ENCODE measurements at places on chromosomes 1 and 21. TPM values are rescaled to one million over a fixed set of nuclear protein-coding genes. Genes with fewer than 3 reads are reported as not detected.

Gene SLAMF8
- 3.2 TPM for total RNA-seq

- no peak for DNase-seq
Observed at GRCh38 chr1:22738522-22738921, 27.9 kb downstream of the EPHB2 start.

GRCh38 chr1:246435421-246436041, 71.5 kb downstream of the SMYD3 start:
- DNase-seq, result no peak

Gene RSPO1
- total RNA-seq, result not detected

DNA sequence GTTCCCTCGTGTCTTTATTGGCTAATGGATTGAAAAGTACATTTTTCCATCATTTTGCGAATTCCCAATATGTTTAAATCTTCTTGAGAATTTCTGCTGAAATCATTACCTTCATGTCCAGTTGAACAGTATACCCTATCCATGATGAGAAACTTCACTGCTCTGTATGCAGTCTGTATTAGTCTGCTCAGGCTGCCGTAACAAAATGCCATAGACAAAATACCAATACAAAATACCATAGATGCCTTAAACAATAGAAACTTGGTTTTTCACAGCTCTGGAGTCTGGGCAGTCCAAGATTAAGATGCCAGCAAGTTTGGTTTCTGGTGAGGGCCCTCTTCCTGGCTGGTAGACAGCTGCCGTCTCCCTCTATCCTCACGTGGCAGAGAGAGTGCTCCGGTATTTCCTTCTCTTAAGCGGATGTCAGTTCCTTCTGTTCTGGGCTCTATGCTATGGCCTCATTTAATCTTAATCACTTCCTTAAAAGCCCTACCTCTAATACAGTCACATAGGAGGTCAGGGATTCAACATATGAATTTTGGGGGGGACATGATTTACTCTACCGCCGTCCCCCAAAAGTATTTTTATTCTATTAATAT, 27.0 kb downstream of the CXADR start:
- no peak for DNase-seq

Gene FCRL1
- not detected for total RNA-seq

DNA sequence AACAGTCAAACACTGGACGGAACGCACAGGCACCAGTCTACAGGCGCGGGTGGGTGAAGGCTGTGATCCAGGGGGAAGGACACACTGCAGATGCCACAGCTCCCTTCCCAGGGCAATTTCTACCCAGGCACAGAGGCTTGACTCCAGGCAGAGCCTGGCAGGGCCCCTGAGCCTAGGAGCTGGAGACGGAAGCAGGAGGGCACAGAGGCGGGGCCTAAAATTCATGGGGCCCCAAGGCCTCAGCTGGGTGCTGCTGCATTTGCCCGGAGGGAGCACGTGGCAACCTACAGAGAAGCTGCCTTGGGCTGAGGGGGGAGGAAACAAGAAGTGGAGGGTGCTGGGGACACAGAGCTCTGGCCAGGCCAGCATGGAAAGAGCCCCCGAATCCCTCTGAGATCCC, 41.2 kb downstream of the UBE2G2 start:
- no peak for DNase-seq

Gene NEGR1
- not detected for total RNA-seq

GRCh38 chr1:203492082-203492747, 1.7 kb upstream of the OPTC start:
- no peak for DNase-seq

- no peak for DNase-seq
Observed at GRCh38 chr1:28582248-28582615, 9.8 kb upstream of the RAB42 start.

- DNase-seq, result no peak
Observed at GRCh38 chr1:86423473-86423872, 498 bp upstream of the CLCA2 start.

- DNase-seq, result no peak
Observed at GRCh38 chr21:35119501-35120047, 70.5 kb upstream of the RUNX1 start.

- DNase-seq, result no peak
Observed at GRCh38 chr1:74579425-74579824, 67.0 kb upstream of the LRRC53 start.

Gene VWA1
- 0.31 TPM for total RNA-seq

Data from CD8-positive, alpha-beta memory T cell (primary cell).